ENCODE measurements at places on chromosomes 4 and X. TPM values are rescaled to one million over a fixed set of nuclear protein-coding genes. Genes with fewer than 3 reads are reported as not detected.

DNA sequence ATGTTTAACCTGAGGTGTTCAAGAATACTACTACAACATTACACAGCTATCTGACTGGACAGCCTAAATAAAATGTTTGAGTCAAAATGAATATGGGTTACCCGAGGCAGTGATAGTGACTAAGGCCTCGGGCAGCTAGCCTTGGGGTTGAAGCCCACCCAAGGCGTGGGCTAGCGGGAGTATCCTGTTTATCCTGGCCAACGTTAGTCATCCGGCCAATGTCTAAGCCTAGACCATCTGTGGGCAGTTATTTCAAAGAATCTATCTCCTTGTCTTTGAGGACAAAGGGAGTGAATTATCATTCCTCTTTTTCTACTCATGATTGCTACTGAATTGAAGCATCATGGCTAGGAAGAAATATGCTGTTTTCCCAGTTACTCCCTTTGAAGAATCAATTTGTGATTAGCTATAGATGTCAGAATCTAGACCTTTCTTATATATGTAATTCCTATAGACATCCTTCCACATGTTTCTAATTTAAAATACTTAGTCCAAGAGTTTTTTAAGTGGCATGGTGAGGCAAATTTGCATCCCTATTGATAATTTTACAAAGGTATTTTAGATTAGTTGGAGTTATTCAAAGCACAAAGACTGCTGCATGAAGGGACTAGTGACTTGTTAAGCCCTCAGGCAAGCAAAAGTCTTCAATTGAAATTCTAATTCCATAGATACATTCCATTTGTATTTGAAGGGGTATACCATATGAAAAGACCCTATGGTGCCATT is 6.0 kb upstream of the PDGFC start:
- DNase-seq = no peak

DNA sequence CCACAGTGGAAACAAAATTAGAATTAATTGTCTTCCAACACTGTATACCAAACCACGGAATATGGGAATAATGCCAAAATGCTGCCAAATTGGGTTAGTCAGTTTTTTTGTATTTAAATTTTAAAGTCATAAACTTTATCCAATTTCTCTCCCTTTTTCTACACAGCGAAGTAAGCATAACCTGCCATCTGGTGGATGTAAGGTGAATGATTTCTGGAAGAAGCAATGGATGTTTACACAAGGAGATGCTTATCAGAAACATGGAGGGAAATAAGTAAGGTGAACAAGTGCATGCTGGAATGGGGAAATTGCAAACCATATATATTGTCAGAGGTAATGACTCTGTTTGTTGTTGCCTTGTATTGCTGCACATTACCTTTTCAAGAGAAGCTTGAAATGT is 691.9 kb downstream of the TECRL start:
- no peak for DNase-seq

DNA sequence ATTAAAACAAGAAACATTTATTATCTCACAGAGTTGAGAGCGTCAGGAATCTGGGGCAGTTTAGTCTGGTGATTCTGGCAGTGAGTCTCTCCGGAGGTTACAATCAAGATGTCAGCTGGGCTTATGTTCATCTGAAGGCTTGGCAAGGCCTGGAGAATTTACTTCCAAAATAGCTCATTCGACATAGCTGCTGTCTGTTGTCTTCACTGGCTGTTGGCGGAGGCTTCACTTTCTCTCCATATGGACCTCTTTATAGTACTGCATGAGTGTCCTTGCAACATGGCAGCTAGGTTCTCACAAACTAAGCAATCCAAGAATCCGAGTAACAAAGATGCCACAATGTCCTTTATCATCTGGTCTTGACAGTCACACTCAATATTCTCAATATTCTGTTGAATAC is 70.2 kb upstream of the ADGRL3 start:
- DNase-seq = no peak

DNA sequence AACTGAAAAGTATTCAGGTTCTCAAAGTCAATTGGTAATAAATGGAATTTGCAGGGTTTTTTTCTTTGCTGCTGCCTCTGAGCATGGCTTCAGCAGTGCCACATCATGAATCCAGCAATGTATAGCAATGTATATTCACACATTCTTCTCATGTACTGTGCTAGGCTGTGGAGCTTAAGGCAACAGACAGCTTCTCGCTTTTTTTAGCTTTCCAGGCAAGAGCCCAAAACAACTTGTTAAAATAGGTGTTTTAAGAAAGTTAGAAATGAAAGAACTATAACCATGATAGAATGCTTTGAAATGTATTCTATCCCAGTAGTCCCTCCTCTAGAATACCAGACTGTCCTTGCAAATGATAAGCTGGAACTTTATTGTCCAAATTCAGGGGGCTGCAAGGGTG is 30.4 kb downstream of the SMIM43 start:
- no peak for DNase-seq

DNA sequence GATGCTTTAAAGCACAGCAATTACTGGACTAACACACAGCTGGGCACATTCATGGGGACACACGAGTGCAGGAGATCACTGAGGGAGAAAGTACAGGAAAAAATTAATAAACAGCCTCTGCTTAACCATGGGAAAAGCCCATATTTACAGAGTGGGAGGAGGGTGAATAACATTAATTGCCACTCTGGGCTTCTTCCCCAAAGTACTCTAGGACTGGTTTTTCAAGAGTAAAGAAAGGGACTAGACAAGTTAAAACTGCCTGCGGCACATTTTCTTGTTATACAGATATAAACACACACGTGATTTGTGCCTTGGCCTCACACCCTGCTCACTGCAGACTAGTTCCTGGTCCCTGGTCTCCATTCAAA is 179.7 kb upstream of the TET2 start:
- DNase-seq = no peak

GRCh38 chrX:66632981-66633380 is 5.9 kb downstream of the EDA2R start:
- no peak for DNase-seq

GRCh38 chr4:177441061-177441802 is 1.0 kb downstream of the AGA start:
- DNase-seq = no peak

- no peak for DNase-seq
Observed at GRCh38 chr4:112532267-112532666, 16.3 kb upstream of the NEUROG2 start.

Gene NPY5R
- total RNA-seq = 3.5 TPM

Gene DGKK
- not detected for total RNA-seq

Gene PHKA1
- total RNA-seq = 3.5 TPM

Gene NLRP2B
- total RNA-seq = not detected

Gene NHSL2
- 13.3 TPM for total RNA-seq

All from mesenteric fat pad (tissue), 1 donor.